Retina (tissue), 1 donor: ENCODE measurements at places on chromosomes 13 and 19.

DNA sequence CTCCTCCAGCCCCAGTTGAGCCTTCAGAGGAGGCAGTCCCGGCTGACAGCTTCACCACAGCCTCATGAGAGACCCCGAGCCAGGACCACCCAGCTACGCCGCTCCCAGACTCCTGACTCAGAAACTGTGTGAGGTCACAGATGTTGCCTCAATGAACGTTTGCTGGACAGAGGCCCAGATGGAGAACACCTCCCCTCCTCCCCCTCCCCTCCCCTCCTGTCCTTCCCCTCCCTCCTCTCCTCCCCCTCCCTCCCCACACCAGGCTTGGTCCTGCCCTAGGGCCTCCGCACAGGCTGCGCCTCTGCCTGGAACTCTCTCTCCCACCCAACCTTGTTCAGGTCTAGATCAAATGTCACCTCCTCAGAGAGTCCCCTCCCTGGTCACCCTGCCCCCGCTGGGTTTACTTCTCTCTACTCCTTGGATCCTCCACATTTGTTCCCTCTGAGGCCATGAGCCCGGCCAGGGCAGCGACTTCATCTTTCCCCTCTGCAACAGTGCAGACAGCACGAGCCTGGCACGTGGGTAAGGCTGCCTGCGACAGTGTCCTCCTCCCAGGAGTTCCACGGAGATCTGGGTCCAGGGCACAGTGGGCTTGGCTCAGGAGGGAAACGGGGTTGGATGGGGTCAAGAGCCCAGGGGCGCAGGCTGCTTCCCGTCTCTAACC is 17.4 kb downstream of the PIP5K1C start:
- DNase-seq: no peak

DNA sequence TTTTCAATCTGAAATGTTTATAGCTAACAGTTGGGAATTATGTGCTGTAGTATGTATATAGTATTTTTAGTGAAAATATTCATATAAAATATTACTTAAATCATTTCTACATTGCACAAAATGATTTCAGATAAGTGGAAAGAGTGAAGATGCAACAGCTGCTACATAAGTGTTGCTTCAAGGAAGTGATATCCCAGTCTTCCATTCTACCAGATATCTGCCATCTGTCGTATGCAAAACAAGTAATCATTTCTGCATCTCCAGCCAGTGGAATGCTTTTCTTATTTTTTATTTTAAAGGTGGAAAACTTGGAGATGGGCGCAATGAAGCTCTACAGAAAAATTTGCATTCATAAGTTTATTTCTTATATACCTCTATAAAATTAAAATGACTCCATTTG is 152.5 kb upstream of the MAB21L1 start:
- DNase-seq: no peak

GRCh38 chr13:111559612-111560403 is 239.4 kb downstream of the TEX29 start:
- no peak for DNase-seq

DNA sequence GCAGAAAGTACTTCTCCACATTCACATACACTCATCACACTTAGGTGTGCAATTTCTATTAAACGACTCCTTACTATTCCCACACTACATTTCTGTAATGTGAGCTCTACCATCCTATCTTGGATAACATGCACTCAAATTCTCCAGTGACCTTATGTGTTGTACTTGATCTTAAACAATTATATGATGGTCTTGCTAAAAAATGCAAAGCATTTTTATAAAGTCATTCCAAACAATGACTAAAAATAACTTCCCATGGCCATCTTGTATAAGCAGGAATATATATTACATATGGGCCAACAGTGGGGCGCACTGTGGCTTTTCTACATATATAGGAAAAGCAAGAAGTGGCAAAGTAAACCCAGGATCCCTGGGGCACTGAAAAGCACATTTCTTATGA is 155.5 kb downstream of the FLT1 start:
- no peak for DNase-seq

- no peak for DNase-seq
These were observed 41.7 kb downstream of the GGACT start for GRCh38 chr13:100546713-100547405.

GRCh38 chr13:33003458-33004019 is 12.7 kb upstream of the KL start:
- no peak for DNase-seq

GRCh38 chr13:49455007-49455398 is 10.9 kb downstream of the SETDB2 start:
- no peak for DNase-seq

- DNase-seq: no peak
These were observed 552.3 kb upstream of the ARGLU1 start for GRCh38 chr13:107119989-107120881.

GRCh38 chr19:6710273-6711077 is 10.0 kb downstream of the C3 start:
- DNase-seq: no peak
